B cell (primary cell): ENCODE measurements at places on chromosomes 1 and 21. TPM values are rescaled to one million over a fixed set of nuclear protein-coding genes. Genes with fewer than 3 reads are reported as not detected.

The LRRC40 gene
- total RNA-seq = 14.5 and 14.6 TPM in 2 replicates

- no peaks in the 10 kb centered on the region for H3K4me1 ChIP-seq
- no peaks in the 10 kb centered on the region for H3K27me3 ChIP-seq
- no peaks in the 10 kb centered on the region for H3K36me3 ChIP-seq
- no peak overlapping the region for H3K4me3 ChIP-seq
- DNase-seq = no peak
Measured at GRCh38 chr1:72100771-72101170, 181.6 kb downstream of the NEGR1 start.

- DNase-seq = no peak
- no peaks in the 10 kb centered on the region for H3K27me3 ChIP-seq
- H3K36me3 ChIP-seq = no peaks in the 10 kb centered on the region
- peaks cover 9% of the 10 kb centered on the region for H3K4me1 ChIP-seq
- no peak overlapping the region for H3K4me3 ChIP-seq
- H3K27ac ChIP-seq = no peak overlapping the region
Measured at GRCh38 chr1:162029157-162029556, 5.5 kb upstream of the OLFML2B start.

- DNase-seq = no peak
- peaks cover 4% of the 10 kb centered on the region for H3K36me3 ChIP-seq
- H3K4me3 ChIP-seq = no peak overlapping the region
- H3K4me1 ChIP-seq = peaks cover 15% of the 10 kb centered on the region
Measured at GRCh38 chr1:169797281-169797680, 2.6 kb upstream of the METTL18 start.

DNA sequence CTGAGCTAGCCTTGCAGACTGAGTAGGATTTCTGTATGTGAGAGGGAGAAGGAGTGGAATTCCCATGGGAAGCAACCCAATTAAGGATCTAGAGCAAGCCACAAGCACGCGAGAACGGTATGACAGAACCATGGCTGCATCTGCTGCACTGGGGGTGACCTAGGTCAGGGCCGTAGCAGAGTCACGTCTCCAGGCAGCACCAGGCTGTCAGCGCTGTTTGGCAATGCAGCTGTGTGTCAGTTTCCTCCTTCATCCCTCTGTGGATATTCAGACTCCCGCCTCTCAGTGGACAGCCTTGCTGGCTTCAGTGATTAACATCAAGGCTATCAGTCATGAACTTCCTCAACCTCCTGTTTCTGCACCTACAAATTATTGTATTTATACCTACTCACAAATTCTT, 118.1 kb upstream of the PPP2R5A start:
- H3K4me1 ChIP-seq = peaks cover 7% of the 10 kb centered on the region
- H3K27me3 ChIP-seq = no peaks in the 10 kb centered on the region
- no peak overlapping the region for H3K27ac ChIP-seq
- no peak for DNase-seq

- no peaks in the 10 kb centered on the region for H3K36me3 ChIP-seq
- no peaks in the 10 kb centered on the region for H3K27me3 ChIP-seq
- DNase-seq = no peak
- no peak overlapping the region for H3K27ac ChIP-seq
Measured at GRCh38 chr1:25675729-25676476, 59.3 kb downstream of the MAN1C1 start.

The CD247 gene
- 2.5 and 5.2 TPM in 2 replicates for total RNA-seq

The LRRIQ3 gene
- 1.4 and 2.2 TPM in 2 replicates for total RNA-seq
